Bladder microvascular endothelial cell (primary cell): ENCODE measurements at places on chromosomes 16 and 17. TPM values are rescaled to one million over a fixed set of nuclear protein-coding genes. Genes with fewer than 3 reads are reported as not detected.

DCTN5 gene
- total RNA-seq: 29.1 and 75.8 TPM in 2 replicates

CCL13 gene
- not detected in 2 replicates for total RNA-seq

TBC1D3D gene
- 0.13 TPM in 1 of 2 replicates, not detected in the other for total RNA-seq

BCAS3 gene
- 16.5 and 42.7 TPM in 2 replicates for total RNA-seq

AATK gene
- total RNA-seq: 1.8 and 7.8 TPM in 2 replicates

CDC42EP4 gene
- total RNA-seq: 10.7 and 22.0 TPM in 2 replicates

CORO1A gene
- total RNA-seq: 3.1 and 3.2 TPM in 2 replicates

P2RX5 gene
- 0.19 and 0.32 TPM in 2 replicates for total RNA-seq

OR3A3 gene
- total RNA-seq: not detected in 2 replicates

TEKT5 gene
- total RNA-seq: not detected in 2 replicates

MYH2 gene
- total RNA-seq: not detected in 2 replicates

FOXL1 gene
- total RNA-seq: 0.81 and 1.2 TPM in 2 replicates

GJC1 gene
- 8.1 and 12.6 TPM in 2 replicates for total RNA-seq
